Transverse colon (tissue), 4 donors: ENCODE measurements at places on chromosomes 16 and 17. TPM values are rescaled to one million over a fixed set of nuclear protein-coding genes. Genes with fewer than 3 reads are reported as not detected.

DNA sequence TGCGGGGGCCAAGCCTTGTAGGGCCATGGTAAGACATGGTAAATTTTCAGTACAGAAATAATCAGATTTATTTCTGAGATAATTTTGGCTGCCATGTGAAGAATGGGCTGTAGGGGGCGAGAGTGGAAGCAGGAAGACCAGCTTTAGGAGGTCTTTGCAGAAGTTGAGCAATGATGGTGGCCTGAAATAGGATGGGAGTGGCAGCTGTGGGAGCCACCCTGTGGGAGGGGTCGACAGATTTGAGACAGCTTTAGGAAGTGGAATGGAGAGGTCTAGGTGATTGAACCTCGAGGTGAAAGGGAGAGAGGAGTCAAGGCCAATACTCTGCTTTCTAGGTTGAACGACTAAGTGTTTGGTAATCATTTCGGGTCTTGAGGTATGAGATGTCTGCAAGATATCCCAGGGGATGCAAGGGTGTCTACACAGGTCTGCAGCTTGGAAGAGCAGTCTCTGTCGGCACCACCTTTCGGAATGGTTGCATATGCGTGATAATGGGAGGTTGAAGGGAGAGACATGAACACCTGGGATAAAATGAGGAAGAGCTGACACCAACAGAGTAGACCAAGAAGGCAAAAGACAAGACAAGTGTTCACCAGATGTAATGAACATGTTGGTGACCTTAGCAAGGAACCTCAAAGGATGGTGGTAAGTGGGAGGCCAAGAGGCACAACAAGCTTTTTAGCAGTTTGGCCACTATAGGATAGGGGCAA, 4.2 kb upstream of the ATXN7L3 start:
- peak; percentile 38 for DNase-seq

The HBA2 gene
- total RNA-seq: 10.8 TPM

GRCh38 chr17:5198472-5198871, 6.8 kb upstream of the ZNF594 start:
- DNase-seq: no peak

DNA sequence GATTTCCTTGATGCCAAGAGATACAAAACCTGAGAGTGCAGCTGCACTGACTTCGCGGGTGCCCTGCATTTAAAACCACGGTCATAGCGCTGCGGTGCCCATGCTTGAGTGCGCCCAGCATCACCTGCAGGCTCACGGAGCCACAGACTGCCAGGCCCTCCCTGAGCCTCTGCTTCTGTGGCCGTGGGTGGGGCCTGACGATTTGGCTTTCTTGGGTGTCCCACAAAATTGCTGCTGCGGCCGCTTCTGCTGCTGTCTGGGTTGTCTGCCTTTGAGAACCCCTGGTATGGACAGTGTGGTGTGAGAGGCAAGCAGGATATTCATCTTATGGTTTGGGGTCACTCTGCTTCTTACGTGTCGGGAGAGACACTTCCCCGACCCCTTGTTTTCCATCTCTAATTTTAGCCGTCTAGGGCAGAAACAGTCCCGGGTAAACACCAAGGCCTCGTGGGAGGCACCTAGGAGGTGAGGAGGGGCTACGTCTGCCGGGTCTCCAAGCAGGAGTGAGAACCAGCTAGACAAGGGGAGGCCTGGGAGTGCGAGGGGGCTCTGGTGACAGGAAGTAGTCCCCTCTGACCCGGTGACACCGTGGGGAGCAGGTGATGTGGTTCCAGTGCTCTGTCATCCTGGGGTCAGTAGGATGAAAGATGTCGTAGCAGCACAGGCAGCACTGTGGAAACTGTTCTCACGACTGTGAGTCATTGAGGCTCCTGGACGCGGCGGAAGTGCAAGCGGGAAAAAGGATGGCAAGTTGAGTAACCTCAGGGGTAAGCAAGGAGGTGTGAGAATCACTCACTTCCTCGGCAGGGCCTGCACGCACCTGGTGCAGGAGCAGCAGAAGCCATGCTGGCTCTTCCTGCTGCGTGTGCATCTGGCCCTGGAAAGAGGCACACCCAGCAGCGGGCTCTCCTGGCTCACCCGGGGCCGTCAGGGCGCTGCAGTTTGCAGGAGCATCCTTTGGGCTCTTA, 176.3 kb downstream of the RPTOR start:
- DNase-seq: peak; percentile 37

DNA sequence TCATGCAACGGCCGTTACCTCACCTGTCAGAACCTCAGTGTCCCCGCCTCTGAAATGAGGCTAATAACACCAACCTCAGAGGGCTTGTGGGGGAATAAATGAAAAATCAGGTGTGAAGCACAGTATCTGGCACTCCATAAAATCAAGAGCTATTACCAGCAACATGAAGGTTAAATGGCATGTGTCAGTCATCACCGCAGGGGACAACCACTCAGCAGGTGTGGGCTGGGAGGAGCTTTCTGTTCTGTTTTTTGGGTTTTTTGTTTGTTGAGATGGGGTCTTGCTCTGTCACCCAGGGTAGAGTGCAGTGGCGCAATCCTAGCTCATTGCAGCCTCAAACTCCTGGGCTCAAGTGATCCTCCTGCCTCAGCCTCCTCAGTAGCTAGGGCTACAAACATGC, 16.8 kb upstream of the KRT19 start:
- DNase-seq: no peak

- DNase-seq: no peak
Measured at GRCh38 chr17:73878923-73879322, 234.7 kb upstream of the SDK2 start.

DNA sequence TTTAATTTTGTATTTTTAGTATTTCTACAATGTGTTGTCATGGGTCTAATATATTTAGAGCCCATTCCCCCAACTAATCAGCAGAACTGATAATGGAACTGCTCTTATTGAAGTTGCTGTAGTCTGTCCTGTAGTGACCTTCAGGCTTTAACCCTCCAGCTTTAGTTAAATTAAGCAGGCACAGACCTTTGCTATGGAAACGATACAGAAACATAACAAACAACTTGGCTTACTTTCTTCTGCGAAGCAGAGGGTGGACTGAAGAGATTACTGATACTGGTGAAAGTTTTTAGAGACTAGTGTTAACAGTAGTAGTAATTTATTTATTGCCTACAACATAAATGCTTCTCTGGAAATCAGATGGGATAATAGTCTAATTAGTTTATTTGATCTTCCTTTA, 61.4 kb downstream of the NFATC3 start:
- no peak for DNase-seq

GRCh38 chr17:44014133-44014436, 678 bp downstream of the TMEM101 start:
- no peak for DNase-seq

The AARS1 gene
- 56.1 TPM for total RNA-seq

DNA sequence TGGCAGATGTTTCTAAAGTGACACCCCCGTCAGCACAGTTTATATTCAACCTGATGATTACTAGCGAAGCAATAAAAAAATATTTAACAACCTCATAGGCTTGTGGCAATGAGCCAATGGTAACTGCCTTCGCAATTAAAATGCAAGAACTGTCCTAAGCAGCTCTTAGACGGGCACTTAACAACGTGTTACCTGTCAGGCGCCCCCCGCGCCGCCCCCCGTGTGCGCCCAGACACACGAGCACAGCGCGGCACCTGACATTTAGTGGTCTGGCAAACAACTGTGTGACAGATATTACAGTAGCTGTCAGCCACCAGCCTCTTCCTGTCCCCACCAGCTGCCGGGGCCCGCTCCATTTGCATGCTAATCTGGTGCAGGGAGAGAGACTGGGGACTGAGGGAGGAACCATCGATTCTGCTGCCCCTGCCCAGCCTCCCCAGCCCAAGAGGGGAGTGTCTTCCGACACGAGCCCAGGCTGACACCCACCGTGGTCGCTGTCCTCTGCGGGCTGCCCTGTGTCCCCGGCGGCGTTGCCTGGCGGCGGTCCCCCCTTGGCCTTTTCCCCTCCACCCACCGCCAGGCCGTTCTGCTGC, 12.7 kb downstream of the NDUFAF8 start:
- peak; percentile 30 for DNase-seq

DNA sequence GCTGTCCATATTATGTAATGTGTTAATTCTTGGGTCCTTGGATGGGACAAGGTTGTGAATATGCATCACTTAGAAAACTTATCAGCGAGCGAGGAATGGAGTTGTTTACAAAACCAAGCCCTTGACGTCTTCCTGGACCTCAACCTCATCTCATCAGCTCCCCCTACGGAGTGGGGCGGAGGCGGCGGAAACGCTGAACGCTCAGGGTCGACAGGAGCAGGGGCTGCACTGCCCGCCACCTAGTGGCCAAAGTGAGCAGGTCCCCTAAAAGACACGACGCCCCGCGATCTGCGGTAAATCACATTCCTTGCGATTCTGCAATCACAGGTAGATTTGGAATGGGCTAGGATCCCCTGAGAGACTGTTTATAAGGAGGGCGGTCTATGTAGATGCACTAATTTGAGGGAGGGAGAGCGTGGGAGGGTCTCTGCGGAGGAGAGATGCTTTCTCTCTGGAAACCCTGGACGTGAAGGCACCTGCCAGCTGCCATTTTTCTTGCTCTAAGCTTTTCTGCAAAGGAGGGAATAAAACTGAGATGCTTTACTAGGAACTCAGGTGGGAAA, 5.4 kb upstream of the ICAM2 start:
- peak; percentile 87 for DNase-seq

DNA sequence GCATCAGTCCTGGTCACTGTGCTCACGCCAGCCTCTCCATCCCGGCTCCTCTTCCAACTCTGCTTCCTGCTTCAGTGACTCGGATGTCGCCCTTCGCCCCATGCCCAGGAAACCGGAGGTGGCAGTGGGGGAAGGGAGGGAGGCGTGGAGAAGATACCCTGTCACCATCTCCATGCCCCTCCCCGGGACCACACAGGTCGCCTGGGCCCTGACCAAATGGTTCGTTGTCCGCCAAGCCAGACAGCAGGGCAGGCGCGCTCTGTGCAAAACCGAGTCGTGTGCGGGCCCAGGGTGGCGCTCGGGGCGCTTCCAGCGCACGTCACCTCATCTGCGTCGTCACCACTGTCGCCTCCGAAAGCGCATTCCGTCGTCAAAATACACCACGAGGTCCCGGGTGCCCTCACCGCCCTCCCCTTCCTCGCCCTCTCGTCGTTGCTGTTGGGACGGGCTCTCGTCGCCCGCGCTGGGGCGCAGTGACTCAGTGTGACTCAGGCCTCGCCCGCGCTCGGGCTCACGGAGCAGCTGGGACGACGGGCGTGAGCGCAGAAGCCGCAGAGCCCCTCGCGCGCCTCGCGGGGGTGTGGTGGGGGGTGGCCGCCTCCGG, 39.2 kb downstream of the ZNF778 start:
- peak; percentile 75 for DNase-seq

DNA sequence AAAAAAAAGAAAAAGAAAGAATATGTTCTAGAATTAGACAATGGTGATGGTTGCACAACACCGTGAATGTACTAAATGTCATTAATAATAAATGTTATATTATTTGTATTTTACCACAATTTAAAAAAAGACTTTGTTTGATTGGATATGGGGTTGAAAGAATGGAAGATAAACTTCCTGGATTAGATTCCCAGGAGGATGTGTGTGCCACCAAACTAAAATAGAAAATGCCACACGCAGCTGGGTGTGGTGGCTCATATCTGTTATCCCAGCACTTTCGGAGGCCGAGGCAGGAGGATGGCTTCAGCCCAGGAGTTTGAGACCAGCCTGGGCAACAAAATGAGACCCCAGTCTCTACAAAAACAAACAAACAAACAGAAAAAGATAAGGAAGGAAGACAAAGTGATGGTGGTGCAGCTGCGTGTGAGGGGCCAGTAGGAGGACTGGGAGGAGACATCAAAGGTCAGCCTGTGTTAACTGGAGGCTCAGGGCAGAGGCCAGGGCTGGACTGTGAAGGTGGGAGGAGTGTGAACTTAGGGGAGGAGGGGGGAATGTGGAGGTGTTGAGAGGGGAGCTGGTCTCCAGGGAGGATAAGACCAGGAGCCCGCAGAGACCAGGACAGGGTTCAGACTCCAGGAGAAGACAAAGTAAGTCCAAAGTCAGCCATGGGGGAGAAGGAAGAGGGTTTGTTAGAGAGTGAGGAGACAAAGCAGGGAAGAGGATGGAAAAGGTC, 4.1 kb downstream of the PECAM1 start:
- DNase-seq: no peak

The KRTAP9-4 gene
- total RNA-seq: not detected

- DNase-seq: no peak
Measured at GRCh38 chr16:85105475-85105874, 6.8 kb downstream of the CIBAR2 start.

The ICAM2 gene
- total RNA-seq: 9.3 TPM

GRCh38 chr16:55482056-55482455, 3.1 kb downstream of the MMP2 start:
- DNase-seq: no peak

DNA sequence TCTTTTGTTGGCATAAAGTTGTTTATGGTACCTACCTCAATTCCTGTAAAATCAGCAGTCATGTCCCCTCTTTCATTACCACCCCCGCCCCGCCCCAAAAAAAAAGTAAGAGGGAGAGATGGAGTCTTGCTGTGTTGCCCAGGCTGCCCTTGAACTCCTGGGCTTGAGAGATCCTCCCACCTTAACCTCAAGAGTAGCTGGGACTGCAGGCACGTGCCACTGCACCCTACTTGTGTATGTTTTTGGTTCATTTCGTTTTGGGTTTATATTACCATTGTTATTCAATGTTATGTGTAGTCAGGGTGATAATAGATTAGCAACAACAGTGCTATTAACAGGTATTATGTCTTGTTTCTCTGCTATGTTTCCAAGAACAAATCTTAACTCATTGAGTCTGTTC, 15.9 kb downstream of the TNRC6C start:
- DNase-seq: no peak

GRCh38 chr16:8204096-8204495, 386.2 kb downstream of the TMEM114 start:
- no peak for DNase-seq

- peak; percentile 51 for DNase-seq
Measured at GRCh38 chr16:4115209-4115948, 863 bp downstream of the ADCY9 start.

DNA sequence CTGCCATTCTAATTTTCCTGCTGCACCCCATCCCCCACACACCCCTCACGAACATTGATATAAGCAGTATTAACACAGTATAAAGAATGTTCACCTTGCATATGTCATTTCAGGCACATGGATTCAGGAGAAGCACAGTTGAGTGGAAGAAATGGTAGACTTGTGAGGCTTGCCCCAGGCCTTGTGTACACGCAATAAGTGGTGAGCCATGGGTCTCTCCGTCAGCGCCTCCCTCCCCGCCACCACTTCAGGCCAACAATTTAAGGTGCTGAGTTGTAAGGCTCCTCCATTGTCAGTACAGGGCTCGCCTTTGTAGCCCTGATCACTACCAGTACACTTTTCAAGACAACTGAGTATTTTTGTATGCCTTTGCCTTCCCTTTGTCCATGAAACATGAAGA, 12.2 kb upstream of the CLEC18C start:
- no peak for DNase-seq

DNA sequence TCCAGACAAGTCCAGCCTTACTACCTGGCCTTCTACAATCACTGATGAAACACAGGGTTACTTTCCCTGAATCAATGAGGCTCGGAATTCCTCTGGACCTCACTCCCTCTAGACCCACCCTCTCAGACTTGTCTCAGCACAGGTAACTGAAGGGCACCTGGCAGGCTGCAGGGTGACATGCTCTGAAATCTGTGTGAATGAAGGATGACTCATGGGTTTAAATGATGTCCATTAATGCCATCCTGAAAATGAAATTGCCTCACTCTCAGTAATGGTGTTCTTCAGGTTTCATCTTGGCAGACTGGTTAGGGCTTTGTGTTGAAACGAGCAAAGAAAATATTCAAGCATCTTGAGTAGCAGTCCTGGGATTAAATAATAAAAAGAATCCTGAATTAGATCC, 134.4 kb downstream of the MAF start:
- DNase-seq: no peak

The ABI3 gene
- total RNA-seq: 4.4 TPM
